ENCODE measurements at places on chromosomes 11 and 22.
A peak's percentile ranks its signal among the peaks of the same experiment; 100 is the strongest.

- DNase-seq, result no peak
Observed at GRCh38 chr22:46108564-46109473, 41.5 kb upstream of the PPARA start.

DNA sequence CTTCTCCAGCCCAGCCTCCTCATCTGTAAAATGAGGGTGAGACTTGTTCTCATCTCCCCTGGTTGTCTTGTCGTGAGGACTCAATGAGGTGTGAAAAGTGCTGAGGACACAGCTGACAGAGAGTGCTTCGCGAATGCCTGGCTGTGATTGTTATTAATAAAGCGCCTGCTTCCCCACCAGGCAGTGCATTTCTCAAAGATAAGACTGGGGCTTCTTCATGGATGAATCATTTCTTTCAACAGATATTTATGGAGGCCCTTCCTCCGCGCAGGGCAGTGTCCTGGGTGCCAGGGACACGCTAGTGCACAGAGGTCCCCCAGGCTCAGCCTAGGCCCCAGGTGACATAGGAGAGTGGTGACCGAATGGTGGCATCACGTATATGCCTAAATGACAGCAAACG lies 34.3 kb upstream of the SHISAL1 start:
- no peak for DNase-seq

- no peak for DNase-seq
Observed at GRCh38 chr11:370070-370941, 1.0 kb downstream of the B4GALNT4 start.

DNA sequence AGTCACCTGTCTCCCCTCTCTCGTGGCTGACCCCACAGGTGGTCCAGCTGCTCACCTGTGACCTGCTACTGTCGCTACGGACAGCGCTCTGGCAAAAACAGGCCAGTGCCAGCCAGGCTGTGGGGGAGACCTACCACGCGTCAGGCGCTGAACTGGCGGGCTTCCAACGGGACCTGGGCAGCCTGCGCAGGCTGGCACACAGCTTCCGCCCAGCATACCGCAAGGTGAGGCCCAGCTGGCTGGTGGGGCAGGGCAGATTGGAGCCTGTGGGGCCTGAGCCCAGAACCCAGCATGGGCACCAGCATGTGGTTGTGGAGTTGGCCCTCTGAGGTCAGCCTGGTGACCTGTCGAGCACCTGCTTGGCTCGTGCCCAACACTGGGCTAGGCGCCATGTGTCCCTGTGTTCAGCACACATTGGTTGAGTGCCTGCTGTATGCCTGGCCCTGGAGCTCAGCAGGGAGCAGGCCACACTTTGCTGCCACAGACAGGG lies 11.9 kb downstream of the SHISA8 start:
- DNase-seq, result no peak

- no peak for DNase-seq
Observed at GRCh38 chr22:47144076-47144765, 381.8 kb downstream of the TBC1D22A start.

GRCh38 chr11:14644226-14645014 lies 816 bp downstream of the PDE3B start:
- DNase-seq, result peak; percentile 45

- DNase-seq, result no peak
Observed at GRCh38 chr11:69957849-69958248, 120.3 kb upstream of the ANO1 start.

GRCh38 chr11:121295246-121296029 lies 2.9 kb downstream of the SC5D start:
- no peak for DNase-seq

- no peak for DNase-seq
Observed at GRCh38 chr22:30565341-30565740, 9.1 kb downstream of the GAL3ST1 start.

- no peak for DNase-seq
Observed at GRCh38 chr11:14158393-14158792, 195.9 kb downstream of the SPON1 start.

DNA sequence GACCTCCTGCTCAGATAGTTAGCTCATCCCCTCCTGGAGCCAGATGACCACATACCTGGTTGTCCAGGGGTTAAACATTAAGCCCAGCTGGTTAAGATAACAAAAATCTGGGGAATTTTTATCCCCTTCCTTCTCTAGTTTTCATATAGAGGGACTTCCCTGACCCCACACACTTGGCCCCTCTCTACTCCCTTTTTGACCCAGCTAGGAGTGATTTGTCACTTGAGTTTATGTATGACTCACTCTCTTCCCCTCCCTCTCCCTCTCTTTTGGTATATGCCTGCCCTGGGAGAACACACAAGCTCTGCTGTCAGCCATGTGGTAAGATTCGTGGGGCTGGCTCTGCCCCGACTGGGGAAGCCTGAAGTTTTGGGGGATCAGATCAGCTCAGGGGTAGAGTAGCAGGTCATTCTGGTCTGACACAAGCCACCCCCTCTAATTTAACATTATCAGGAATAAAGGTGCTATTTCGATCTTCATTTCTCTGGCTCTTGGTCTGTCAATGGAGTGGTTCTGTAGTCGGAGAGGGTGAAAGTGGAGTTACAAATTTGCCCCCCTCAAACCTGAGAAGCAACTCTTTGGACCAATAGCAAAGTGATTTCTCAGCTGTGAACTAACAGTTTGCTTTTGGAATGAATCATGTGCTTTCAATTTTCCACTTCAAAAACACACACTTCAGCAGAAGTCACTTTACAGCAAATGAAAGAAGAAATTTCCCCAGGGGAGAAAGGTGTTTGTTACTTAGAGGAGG lies 415.3 kb upstream of the CADM1 start:
- DNase-seq, result no peak

DNA sequence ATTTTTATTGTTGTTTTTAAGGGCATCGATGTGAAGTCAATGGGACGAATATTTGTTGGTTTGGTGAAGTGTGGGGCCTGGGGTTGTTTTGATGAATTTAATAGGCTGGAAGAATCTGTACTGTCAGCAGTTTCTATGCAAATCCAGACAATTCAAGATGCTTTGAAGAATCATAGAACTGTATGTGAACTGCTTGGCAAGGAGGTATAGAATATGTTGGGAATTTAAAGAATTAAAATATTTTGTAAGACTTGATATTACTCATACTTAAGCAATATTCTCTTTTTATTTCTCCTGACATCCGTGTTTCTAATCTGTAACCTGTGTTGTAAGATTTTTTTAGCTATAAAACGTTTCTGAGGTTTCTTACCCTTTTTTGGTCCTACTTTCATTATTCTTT lies 61.6 kb downstream of the DYNC2H1 start:
- no peak for DNase-seq

DNA sequence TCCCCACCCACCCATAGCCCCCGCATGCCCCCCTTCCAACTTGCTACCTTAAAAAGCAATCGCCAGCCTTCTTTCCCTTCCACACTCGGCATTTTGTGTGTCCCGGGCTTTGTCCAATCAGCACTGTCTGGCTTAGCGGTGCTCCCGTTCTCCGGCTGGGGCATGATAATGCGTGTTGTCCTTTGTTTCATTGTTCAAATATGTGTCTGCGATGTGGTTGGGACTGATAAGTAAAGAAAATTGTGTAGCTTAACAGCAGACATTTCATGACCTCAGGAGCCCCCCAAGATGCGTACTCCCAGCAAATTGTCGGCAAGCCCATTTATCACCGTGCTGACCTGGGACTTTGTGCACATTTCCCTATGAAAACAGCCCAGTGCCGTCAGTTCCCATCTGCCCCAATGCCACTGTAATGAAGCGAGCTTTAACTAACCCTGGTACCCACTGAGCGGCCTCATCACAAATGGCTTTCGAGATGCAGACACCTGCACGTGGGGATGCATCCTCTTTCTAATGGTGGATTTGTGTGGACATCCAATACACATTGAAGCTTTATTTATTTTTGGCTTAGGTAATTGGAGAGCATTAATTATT lies 167.0 kb upstream of the E2F8 start:
- DNase-seq, result no peak

DNA sequence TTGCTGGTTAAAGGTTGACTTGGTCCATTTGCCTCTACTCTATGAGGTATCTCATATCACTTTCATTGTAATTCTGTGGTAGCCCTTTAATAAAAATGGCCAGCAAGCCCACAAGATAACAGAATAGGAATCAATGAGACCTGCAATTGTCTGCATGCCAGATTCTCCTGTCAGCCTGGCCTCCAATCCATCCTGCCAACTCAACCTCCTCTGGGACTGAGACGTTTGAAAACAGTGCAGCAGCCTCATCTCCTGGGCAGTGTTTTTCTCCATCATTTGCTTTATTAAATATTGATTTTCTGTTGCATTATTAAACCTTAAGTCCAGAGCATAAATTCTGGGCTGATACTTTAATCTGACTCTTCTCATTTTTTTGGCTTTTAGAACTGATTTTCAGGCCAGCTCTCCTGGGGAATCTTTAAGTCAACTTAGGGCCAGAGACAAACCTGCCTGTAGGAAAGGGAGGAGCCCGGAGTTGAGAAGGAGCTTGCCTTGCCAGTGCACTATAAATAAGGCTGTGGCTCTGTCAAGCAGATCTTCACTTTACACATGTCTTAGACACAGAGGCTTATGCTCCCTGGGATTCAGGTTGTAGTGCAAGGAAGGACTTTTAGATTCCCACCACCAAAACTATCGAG lies 798.0 kb downstream of the NTM start:
- no peak for DNase-seq
